MCF 10A (cell line): ENCODE measurements at places on chromosomes 2 and 18. TPM values are rescaled to one million over a fixed set of nuclear protein-coding genes. Genes with fewer than 3 reads are reported as not detected.

Gene KRTCAP3
- total RNA-seq = 4.1 and 6.9 TPM in 2 replicates

Gene GRHL1
- total RNA-seq = 0.96 and 2.0 TPM in 2 replicates

- no peak for DNase-seq
Measured at GRCh38 chr2:198873503-198874471, 584.0 kb downstream of the SATB2 start.

Gene TUBB8B
- not detected in 2 replicates for total RNA-seq

DNA sequence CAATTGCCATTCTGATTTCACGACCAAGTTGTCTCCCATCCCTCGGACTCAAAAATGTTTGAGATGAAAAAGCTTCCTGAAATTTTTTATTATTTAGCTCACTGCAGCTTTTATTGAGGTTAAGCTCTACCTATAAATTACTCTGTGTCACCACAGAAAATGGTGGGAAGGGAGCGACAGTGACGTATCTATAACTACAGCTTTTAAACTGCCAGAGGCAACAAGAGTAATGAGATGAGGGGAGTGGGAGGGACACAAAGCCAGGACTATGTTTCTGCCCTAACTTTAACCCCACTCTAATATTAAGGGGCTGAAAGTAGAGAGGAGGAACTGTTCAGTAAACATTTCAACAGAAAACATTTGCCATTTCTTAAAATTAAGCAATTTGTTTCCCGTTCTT, 37.4 kb downstream of the SMAD2 start:
- DNase-seq = no peak

- peak; percentile 35 for DNase-seq
Measured at GRCh38 chr2:105969552-105969951, 224.5 kb downstream of the UXS1 start.

Gene STAT4
- 0.83 and 1.4 TPM in 2 replicates for total RNA-seq

- DNase-seq = peak; percentile 88
Measured at GRCh38 chr2:233209533-233210171, 41.8 kb upstream of the ATG16L1 start.

GRCh38 chr2:224586127-224586695, 1.0 kb upstream of the CUL3 start:
- no peak for DNase-seq

DNA sequence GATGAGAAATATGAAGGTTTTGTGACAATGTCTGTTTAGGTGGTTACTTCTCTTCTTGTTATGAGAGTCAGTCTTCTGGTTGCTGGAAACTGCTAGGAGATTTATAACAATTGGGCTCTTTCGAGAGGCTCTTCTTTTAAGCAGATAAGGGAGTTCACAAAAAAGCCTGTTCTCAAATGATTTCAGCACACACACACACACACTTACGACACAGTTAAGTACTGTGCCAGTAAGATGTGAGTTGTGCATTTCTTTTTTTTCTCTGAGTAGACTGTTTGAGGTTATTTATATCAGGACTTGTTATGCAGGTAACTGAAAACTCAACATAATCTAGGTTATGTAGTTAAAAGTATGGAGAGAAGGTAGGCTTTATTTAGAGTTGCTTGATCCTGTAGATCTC, 49.8 kb downstream of the MSH2 start:
- DNase-seq = no peak

Gene EDAR
- total RNA-seq = 0.14 and 0.37 TPM in 2 replicates

Gene ABCB6
- 13.8 and 18.8 TPM in 2 replicates for total RNA-seq

GRCh38 chr2:236887531-236887930, 198.2 kb upstream of the COPS8 start:
- no peak for DNase-seq

GRCh38 chr2:219476652-219477151, 22.0 kb upstream of the GMPPA start:
- DNase-seq = no peak

DNA sequence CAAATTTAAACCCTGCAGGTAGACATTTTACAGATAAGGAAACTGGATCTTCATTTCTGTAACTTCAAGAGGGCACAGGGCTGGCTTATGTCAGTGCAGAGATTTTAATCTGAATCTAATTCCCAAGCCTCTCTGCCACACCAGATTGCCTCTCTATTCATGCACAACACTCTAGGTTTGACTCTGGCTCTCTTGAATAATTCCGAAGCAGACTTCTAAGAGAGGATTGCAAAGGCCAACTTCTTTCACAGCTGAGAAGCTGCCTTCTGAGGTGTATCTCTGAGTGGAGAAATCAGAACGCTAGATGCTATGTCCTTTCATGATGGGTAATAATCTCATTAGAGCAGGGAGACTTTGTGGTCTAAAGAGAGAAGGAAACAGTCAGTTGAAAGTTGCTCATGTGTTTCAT, 20.1 kb upstream of the MGAT5 start:
- no peak for DNase-seq

DNA sequence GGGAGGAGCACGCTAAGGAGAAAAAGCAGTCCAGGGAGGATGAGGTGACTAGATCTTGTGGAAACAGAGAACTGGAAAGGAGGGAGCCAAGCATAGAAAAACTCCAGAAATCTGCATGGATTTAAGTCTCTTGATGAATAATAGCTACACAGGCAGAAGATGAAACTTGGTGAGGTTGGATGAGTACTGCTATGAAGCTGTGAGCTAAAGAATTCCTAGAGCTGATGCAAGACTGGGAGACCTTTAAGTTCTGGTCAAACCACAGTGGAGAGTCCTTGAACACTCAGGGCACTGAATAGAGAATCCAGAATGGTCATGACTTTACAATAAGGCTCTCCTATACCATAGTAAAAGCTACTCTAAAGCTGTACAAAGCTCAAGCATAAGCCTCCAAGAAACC, 18.4 kb upstream of the PIEZO2 start:
- no peak for DNase-seq

- no peak for DNase-seq
Measured at GRCh38 chr2:84902526-84902925, 2.9 kb upstream of the TMSB10 start.

GRCh38 chr2:158810731-158811460, 15.8 kb downstream of the DAPL1 start:
- DNase-seq = no peak

Gene DNAJC5G
- not detected in 2 replicates for total RNA-seq

GRCh38 chr2:211875488-211875887, 663.1 kb downstream of the ERBB4 start:
- no peak for DNase-seq

DNA sequence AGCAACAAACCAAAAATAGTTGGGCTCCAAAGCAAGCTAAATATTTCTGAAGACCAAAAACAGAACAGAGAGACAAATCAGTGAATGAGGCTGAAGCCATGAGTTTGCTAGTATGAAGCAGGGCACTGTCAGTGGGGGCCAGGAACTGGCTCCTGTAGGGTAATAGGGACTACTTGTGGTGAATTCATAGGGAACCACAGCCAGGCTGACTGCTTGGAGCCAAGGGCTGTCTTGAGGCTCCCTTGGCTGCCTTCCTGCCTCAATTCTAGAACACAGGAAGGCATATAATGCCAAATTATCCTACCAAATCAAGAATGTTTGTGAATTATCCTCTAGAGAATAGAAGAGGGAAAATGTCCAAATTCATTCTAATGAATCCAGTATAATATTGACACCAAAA, 406.0 kb downstream of the CCDC85A start:
- DNase-seq = no peak

Gene SERPINB13
- 0.49 TPM in 1 of 2 replicates, not detected in the other for total RNA-seq

GRCh38 chr18:79912994-79913831, 38.2 kb downstream of the SLC66A2 start:
- DNase-seq = no peak

GRCh38 chr2:8693157-8693821, 11.4 kb downstream of the ID2 start:
- DNase-seq = peak; percentile 33

Gene CCDC74A
- total RNA-seq = 0.32 and 1.1 TPM in 2 replicates

DNA sequence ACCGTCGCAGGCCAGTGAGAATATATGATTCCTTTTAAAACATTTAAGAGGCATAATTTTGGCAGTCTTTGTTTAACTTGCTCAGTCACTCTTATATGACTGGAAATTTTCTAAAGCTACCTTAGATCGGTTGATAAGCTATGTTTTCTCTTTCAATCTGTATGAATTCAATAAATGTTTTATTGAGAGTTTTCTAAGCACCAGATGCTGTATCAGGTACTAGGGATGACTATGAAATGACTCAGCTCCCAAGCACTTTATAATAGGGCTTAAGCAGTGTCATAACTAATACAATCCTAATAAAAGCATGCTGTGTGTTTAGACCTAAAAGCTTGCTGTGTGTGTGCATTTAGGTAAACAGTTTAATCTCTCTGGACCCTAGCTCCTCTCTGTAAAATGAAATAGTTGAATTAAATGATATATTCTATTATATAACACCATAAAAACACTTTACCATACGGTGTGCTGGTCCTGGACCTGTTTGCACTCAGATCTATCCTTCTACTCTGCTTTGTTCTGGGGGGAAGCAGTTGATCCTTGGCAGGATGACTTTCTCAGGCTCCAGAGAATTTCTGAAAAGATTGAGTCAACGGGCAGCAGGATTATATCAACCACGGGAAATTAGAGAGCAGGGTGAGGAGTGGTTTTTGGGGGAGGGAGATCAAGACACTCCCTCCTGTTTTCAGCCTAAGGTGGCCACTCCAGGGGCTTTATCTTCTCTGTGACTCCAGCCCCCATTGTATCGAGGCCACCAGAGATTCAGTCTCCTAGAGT, 26.1 kb upstream of the SLC38A11 start:
- peak; percentile 4 for DNase-seq

- no peak for DNase-seq
Measured at GRCh38 chr2:161839926-161840325, 215.7 kb downstream of the SLC4A10 start.

DNA sequence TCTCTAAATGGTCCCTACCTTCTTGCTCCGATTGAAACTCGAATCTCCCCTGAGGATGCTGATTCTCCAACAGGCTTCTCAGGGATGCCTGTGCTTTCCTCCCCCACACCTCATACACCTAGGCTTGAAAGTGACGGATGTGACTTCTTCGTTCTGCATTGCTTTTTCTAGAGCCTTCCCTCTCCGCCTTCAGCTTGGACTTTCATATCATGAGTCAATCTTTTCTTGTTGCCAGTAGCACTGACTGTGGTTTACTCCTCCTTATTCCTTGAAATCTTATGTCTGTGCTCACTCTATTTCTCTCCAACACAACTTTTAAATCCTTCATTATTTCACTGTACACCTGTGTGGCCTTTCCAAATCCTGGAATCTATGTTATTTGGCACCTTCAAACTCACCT, 451.4 kb downstream of the TMX3 start:
- peak; percentile 43 for DNase-seq

GRCh38 chr18:36809590-36810381, 19.0 kb downstream of the TPGS2 start:
- peak; percentile 73 for DNase-seq

- DNase-seq = no peak
Measured at GRCh38 chr2:231223458-231223976, 25.1 kb downstream of the ARMC9 start.

GRCh38 chr2:136118819-136119716, 1.1 kb upstream of the CXCR4 start:
- DNase-seq = no peak

GRCh38 chr2:154447727-154448418, 250.6 kb upstream of the KCNJ3 start:
- DNase-seq = no peak

DNA sequence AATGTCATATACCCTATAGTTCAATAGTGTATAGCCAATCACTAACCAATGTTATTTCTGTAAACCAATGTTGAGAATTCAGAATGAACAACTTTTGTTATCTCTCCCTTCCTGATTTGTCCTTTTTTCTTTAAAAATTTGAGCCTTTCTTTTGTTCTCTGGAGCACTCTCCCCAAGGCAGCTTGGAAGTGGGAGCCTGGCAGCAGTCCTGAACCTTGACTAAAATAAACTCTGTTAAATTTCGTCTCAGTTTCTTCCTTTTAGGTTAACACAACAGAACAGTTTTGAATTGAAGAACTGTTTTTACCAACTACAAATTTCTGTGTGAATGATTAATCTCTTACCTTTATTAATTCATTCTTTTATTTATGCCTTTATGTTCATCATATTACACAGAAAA, 35.9 kb downstream of the CD302 start:
- no peak for DNase-seq

Gene ABCG8
- not detected in 2 replicates for total RNA-seq

Gene FAM124B
- total RNA-seq = not detected in 2 replicates

DNA sequence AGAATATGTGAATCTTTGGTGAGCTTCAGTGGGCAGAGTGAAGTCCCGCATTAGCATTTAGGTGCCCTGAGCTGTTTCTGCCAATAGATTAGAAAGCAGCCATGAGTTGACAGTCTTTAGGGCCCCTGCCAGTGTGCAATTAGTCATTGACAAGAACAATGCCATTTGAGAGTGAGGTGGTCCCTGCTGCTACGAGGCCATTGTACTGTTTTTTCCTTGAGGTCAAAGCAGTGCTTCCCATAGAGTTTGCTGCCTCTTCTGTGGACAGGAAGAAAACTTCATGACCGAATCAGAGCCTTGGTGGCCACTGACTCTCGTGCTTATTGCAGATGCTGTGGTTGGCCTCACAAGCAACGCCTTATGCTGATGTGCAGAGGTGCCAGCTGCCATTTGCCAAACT, 102.7 kb downstream of the SH3BP4 start:
- no peak for DNase-seq

Gene THOC1
- total RNA-seq = 40.9 and 44.6 TPM in 2 replicates

Gene SPEG
- 23.3 and 25.7 TPM in 2 replicates for total RNA-seq

GRCh38 chr2:231246171-231246842, 47.9 kb downstream of the ARMC9 start:
- no peak for DNase-seq

GRCh38 chr18:45566025-45566740, 49.1 kb upstream of the SLC14A2 start:
- peak; percentile 63 for DNase-seq

DNA sequence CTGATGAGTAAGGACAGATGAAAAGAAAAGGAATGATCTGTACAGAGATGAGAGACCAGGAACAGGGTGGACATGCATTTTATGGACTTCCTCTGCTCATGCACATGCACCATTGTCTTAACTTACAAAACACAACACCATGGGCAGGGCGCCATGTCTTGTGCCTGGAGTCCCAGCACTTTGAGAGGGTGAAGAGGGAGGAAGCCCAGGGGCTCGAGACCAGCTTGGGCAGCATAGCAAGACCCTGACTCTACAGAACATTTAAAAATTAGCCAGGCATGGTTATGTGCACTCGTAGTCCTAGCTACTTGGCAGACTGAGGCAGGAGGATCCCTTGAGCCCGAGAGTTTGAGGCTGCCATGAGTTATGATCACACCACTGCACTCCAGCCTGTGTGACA, 86.9 kb downstream of the ZFP36L2 start:
- no peak for DNase-seq

Gene DSG1
- total RNA-seq = not detected in 2 replicates

- no peak for DNase-seq
Measured at GRCh38 chr2:150517951-150518680, 30.6 kb upstream of the RND3 start.

Gene RNF152
- total RNA-seq = 1.7 and 2.9 TPM in 2 replicates
